ENCODE measurements at places on chromosomes 5 and 9. TPM values are rescaled to one million over a fixed set of nuclear protein-coding genes. Genes with fewer than 3 reads are reported as not detected.

DNA sequence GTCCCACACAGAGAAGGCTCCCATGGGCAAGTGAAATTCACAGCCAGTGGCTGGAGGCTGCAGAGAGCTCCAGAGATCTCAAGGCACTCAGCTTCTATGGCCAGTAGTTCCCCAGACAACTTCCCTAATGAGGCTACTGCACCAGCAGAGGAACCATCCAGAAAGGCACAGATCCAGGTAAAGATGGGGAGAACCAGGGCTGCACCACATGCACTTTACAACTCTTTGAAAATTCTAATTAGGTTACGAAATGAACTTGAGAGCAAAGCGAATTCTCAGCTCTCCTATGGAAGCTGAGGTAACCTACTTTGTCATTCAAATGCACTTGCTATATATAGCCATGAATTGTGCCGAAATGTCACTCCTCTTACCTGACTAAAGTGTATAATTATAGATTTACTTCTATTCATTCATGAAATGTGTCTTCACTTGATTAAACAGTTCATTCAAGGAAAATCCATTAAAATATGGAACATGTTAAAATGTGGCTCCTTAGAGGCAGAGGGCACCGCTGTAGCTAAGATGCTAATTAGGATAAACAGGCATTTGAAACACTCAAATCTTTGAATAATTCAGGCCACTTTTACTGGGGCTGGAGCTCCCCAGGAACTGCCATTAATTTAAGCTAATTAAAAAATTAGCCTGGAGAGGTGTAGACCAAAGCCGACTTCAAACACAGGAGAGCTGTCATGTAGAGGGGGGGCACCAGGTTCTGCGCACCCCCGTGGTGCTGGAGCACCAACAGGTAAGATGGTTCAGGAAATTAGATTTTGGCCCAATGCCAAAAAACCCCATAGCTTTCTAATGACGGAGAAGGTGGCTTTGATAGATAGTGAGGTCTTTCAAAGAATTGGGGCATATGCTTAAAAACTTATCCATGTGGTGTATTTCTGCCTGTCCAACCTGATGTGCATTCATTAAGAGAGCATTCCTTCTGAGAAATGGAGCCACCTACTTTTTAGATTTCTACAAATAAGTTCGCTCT is 204.1 kb downstream of the GABBR2 start:
- H3K27ac ChIP-seq = no peak overlapping the region
- no peaks in the 10 kb centered on the region for H3K36me3 ChIP-seq
- no peak overlapping the region for H3K4me3 ChIP-seq
- peaks cover 5% of the 10 kb centered on the region for H3K27me3 ChIP-seq

DNA sequence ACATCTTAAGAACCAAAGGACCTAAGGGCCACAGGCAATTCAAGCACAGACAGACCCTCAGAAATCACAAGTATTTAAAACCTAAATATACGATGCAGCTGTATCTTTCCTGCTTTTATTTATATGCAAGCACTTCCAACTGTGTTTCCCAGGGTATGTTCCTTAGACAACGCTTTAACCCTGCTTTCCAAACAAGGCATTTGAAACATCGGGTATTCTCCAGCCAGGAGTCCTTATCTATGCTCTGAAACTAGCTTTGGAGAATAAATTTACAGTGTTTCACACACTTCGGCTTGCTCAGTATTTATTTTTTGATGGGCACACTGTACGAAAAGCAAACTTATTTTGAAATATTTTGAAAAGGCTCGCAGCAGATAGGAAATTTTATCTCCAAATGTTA is 13.5 kb downstream of the NR6A1 start:
- peaks cover 72% of the 10 kb centered on the region for H3K27me3 ChIP-seq
- no peaks in the 10 kb centered on the region for H3K4me1 ChIP-seq
- no peak overlapping the region for H3K4me3 ChIP-seq
- no peak overlapping the region for H3K27ac ChIP-seq

SLC27A6 gene
- total RNA-seq = not detected

TICAM2 gene
- total RNA-seq = 0.55 TPM

KLHL3 gene
- 13.7 TPM for total RNA-seq

Data from activated CD8-positive, alpha-beta T cell treated with anti-CD3 and anti-CD28 coated beads, Interleukin-2, amount 10 ng/mL, durations not matched to agents 7 days and 5 days (primary cell).